Large intestine (tissue), 12 donors: ENCODE measurements at places on chromosomes 3 and 15. TPM values are rescaled to one million over a fixed set of nuclear protein-coding genes. Genes with fewer than 3 reads are reported as not detected.

The FSIP1 gene
- 0.78 TPM for polyA plus RNA-seq

The BFSP2 gene
- polyA plus RNA-seq, result not detected

The TEX264 gene
- polyA plus RNA-seq, result 42.0 TPM

The CFAP91 gene
- 5.2 TPM for polyA plus RNA-seq

The CA12 gene
- 1.0 TPM for polyA plus RNA-seq

GRCh38 chr3:43776101-43776500, 85.4 kb downstream of the ABHD5 start:
- no peak for DNase-seq

- no peak for DNase-seq
Measured at GRCh38 chr3:111981457-111981763, 2.6 kb downstream of the ABHD10 start.

GRCh38 chr3:138440121-138440521, 5.7 kb downstream of the ESYT3 start:
- DNase-seq, result no peak

GRCh38 chr3:31225923-31226322, 306.8 kb upstream of the STT3B start:
- no peak for DNase-seq

- no peak for DNase-seq
Measured at GRCh38 chr3:29757054-29757777, 476.3 kb downstream of the RBMS3 start.

- peak; percentile 30 for DNase-seq
Measured at GRCh38 chr3:140863580-140864009, 78.0 kb upstream of the SLC25A36 start.
